ENCODE measurements at places on chromosomes 3 and 15. TPM values are rescaled to one million over a fixed set of nuclear protein-coding genes. Genes with fewer than 3 reads are reported as not detected.

GRCh38 chr3:123776071-123776782 lies 107.9 kb downstream of the MYLK start:
- DNase-seq = no peak

MINDY4B gene
- not detected for total RNA-seq

SRGAP3 gene
- total RNA-seq = 2.5 TPM

- DNase-seq = no peak
Observed at GRCh38 chr3:14869917-14870782, 51.4 kb downstream of the FGD5 start.

- DNase-seq = no peak
Observed at GRCh38 chr3:188506446-188506845, 352.5 kb downstream of the LPP start.

DNA sequence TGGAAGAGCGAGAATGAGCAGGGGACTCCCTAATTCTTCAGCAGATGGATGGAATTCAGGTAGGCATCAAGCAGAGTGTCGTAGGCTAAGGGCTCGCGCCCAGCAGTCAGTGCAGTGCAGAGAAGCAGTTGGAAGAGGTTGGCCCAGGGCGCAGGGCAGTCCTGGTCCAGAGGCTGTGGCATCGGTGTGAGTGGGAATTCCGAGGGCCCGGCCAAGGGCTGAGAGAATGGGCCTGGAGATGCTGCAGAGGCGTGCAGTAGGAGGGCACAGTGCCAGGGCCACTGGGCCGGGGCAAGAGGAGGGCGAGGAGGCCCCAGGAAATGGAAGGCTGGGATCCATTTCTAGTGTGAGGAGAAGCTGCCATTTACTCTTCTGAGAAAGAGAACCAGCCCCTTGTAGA lies 74.4 kb downstream of the AAGAB start:
- no peak for DNase-seq

Data from left cardiac atrium (tissue), 4 donors.